IMR-90 (cell line): ENCODE measurements at places on chromosomes 1 and 21. TPM values are rescaled to one million over a fixed set of nuclear protein-coding genes. Genes with fewer than 3 reads are reported as not detected.

PCBP3 gene
- 2.5 and 2.9 TPM in 2 replicates for total RNA-seq

ZNF695 gene
- total RNA-seq = 0.54 and 1.1 TPM in 2 replicates

DNA sequence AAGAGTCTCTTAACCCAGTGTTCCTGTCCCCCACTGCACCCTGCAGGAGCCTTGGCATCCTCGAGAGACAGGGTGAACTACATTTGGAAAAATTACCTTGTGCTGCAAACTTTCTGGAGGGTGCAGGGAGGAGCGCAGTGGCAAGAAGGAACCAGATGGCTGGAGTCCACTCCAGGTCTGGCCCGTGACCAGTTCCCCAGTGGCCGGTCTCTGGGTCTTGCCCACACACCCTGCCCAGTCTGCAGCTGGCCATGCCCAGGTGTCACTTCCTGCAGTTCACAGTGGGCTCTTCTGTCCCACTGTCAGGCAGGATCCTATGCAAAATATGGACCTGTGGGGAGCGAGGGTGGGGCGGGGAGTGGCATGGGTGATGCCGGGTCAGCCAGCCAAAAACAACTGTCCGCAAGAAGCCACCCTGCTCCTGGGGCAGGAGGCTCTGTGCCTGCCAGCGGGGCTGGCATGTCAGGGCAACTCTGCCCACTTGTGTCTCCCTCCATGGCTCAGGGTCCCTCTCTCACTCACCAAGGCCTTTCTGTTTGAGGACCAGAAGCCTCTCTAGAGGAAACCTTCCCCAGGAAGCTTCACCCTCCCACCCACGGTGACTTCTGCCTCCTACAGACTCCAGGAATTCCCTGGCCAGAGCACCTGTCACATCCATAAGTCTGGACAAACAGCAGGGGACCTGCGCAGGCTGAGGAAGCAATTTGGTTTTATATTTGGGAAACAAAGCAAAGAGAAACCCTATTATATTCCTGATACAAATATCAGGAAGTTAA is 55.6 kb downstream of the KIF21B start:
- no peak overlapping the region for H3K27ac ChIP-seq
- peaks cover 19% of the 10 kb centered on the region for H3K27me3 ChIP-seq
- no peaks in the 10 kb centered on the region for H3K36me3 ChIP-seq

DNA sequence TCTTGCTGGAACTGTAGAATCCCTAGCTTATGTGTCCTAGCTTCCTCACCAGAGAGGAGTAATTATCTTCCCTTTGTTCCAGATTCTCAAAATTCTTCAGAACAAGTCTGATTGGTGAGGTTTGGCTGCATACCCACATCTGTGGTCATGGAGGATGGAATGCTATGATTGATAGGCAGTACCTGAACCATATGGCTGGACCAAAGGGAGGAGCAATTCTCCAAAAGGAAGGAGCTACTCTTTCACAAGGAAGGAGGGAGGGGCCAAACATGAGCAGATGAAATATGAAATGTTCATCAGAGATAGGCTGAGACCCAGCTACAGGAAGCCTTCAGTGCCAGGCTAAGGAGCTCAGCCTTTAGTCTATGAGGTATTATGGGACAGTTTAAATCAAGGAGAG is 5.0 kb upstream of the RNF19B start:
- peaks cover 2% of the 10 kb centered on the region for H3K27me3 ChIP-seq
- no peaks in the 10 kb centered on the region for H3K36me3 ChIP-seq
- DNase-seq = no peak
- H3K27ac ChIP-seq = no peak overlapping the region
- H3K4me1 ChIP-seq = peaks cover 6% of the 10 kb centered on the region

- no peaks in the 10 kb centered on the region; the same call in 1 of the 2 replicates for H3K36me3 ChIP-seq
- H3K4me1 ChIP-seq = peaks cover 2% of the 10 kb centered on the region; the same call in 1 of the 2 replicates
- no peak overlapping the region for H3K4me3 ChIP-seq
- H3K27ac ChIP-seq = no peak overlapping the region
- DNase-seq = no peak
These were observed 6.1 kb downstream of the HIPK1 start for GRCh38 chr1:113935176-113935575.

DNA sequence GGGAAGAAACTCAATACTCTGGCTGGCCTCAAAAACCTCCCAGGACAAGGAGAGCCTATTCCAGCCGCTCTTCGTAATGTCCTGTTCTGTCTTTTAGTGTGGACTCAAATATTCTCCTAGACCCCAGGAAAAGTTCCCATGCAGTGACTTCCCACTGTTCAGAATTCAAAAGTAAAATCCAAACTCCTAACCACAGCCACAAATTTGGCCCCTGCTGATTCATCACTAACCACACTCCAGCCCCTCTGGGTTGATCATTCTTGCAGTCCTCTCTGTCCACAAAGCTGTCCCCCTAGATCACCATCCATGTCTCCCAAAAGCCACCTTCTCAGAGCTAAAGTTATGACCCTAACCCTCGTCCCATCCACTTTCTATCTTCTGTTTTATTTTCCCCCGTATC is 5.1 kb downstream of the CTNNBIP1 start:
- no peak overlapping the region for H3K4me3 ChIP-seq
- DNase-seq = peak; percentile 50
- no peak overlapping the region for H3K27ac ChIP-seq
- no peaks in the 10 kb centered on the region for H3K27me3 ChIP-seq

DNA sequence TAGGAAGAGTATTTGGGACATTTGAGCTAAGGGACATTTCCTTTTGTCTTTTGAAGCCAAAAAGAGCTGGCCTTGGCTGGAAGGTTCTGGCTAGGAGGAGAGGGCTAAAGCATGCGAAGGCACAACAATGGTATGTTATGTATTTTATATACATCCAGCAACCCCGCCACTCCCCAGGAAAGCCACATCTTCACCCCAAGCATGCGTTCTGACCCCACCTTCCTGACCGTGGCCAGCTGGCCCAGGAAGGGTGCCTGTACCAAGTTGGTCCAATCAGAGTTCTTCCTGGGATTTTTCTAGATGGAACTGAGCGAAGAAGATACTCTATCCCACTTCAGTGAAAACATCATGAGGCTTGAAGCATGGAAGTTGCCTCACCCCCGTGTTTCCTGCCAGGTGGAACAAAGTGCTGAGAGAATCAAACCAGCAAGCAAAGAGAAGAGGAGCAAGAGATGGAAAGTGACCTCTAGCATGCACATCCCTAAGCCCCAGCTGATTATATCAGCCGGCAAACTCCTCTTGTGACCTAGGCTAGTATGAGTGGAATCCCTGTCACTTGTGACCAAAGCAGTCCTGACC is 82.7 kb downstream of the BCAR3 start:
- no peak for DNase-seq
- H3K36me3 ChIP-seq = no peaks in the 10 kb centered on the region
- peaks cover 26% of the 10 kb centered on the region for H3K4me1 ChIP-seq
- no peak overlapping the region for H3K4me3 ChIP-seq
- no peak overlapping the region for H3K27ac ChIP-seq
